ENCODE measurements at places on chromosomes 12 and 14.

DNA sequence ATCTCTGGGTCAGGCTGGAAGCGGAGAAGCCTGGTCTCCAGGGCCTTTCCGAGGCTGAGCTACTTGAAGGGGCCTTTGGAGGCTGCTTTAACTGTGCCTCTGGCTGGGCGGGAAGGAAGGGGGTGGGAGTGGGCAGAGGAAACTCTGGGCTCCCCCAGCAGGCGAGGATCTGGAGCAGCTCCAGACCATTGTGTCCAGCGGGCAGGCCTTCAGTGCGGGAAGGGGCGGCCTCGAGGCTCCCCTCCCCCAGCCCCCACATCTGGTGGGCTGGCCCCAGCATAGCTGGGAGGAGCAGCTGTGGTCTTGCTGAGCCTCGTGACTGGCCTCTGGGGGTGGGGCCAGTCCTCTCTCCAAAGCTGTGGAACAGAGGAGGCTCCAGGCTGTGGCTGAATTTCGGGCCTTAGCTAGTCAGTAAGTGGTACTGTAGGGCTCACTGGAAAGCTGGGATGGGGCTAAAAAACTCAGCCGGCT, 3.4 kb downstream of the TAMALIN start:
- DNase-seq: no peak

- no peak for DNase-seq
Observed at GRCh38 chr14:59664741-59665140, 88.1 kb upstream of the CCDC175 start.

DNA sequence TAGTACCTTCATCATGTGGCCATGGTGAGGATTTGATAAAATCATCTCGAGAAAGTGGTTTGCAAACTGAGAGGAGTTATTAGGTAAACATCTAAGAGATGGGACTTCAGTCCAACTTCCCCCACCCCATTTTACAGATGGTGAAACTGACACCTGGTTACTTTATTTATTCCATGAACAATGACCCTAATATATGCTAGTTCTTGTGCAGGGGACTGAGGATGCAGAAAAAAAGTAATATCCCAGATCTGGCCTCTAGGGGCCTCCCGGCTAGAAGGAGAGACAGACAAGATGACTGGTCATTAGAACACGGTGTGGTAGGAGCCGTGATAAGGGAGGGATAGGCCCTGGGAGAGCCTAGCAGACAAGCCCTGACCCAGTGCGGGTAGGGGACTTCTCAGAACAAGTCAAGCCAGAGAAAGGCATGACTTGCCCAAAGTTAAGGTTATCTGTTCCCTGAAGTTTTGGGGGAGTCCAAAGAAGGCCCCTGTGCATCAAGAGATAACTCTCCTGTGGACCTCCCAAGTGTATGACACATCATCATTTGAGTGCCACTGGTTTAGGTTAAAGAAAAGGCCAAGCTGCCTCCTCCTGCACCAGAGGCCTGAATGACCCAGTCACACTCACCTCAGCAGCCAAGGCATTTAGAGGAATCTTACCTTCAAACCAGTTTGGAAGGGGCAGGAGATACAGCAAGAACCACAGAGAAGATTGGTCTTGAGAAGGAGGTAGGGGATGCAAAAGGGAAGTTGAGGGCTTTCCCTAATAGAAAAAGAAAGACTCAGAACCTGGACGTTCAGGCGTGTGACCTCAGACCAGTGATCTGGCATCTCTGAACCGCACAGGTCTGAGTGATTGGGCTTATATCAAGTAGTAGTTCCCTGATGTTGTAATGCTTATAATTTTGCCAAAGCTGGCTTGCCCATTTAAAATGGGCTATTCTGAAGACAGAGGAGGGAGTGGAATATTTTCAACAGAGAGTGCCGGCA, 1.6 kb downstream of the CMKLR1 start:
- DNase-seq: no peak

GRCh38 chr12:108046135-108046534, 83.0 kb upstream of the WSCD2 start:
- no peak for DNase-seq

DNA sequence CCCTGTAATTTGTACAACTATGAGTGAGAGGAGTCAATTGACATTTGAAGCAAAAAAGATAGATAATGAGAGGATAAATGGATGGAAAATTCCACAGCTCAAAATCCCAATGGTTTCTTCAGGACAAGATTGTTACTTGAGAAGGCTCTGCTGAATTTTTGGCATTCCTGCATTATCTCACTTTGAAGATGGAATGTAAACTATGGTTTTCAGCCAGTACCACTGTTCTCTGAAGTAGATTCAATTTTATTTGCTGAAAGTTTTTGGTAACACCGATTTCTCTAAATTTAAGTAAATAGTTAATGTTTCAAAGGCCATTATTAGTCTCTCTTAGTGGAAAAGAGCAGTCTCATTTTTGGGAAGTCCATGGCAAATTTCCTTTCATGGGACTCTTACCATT, 121.9 kb upstream of the SLC38A2 start:
- DNase-seq: no peak

DNA sequence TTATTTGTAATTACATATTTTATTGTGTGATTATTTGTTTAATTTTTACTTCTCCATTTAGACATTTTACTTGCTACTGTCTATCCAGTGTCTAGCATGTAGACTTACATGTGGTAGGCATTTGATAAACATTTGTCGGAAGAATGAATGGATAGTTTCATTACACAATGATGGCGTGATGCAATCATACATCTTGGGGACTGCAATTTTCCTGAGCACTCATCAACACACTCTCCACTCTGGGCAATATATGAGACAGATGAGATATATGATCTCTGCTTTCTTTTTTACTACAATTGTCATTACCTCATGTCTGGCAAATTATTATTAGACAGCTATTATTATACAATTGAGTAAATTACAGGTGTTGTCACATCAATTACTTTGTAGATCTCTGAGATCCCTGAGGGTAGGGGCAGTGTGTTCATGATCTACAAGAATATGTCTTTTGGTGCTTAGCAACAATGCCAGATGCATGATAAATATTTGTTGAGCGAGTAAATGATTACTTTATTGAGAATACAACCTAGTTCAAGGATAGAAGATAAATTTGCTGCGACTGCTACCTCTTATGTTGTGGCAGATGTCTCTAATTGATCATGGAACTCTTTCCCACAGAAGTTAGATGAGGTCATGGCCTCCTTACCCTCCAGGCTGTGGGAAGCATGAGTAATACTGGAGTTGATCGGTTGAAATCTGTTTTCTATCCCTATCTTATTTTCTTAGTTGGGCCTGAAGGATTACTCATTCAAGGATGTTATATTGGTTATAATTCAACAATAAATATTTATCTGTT, 416.0 kb downstream of the LRIG3 start:
- no peak for DNase-seq

DNA sequence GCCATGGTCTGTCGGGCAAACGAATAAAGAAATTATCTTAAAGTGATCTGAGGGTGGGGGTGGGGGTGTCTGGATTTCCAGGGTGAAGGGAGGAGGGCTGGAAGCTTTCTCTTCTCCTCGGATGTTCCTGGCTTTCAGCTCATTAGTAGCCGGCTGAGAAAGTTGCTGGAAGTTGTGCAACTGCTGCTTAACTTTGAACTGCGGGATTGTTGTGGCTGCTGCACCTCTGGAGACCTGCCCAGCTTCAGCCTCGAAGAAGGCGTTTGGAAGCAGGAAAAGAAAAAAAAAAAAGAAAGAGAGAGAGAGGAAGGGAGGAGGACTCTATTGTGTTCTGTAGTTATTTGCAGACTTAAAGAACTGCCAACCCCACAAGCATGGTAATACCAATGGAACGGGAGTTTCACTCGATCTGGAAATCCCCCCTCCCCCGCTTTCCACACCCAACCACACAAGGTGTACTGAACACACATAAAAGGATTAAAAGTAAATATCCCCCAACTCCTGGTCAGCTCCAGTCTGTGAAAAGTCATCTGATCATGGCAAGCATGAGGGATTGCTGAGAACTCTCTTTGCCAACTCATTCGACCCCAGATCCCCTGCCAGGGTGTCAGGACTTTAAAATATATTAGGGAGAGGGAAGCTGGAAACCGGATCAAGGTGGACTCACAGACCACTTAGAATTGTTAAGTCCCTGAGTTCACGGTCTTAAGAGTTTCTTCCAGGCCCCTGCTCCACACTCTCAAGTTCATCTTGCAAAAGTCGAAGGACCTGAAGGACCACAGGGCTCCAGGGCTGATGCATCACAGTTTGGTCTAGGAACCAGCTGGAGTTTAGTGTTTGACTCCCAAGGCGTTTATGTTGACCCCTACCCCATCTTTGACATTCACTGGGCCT, at the start of gene RASSF9:
Gene RASSF9 (minus strand): TSS at position 213 of the 894 bp plus-strand sequence. CDS start 208 bp downstream, at position 5.
- no peak for DNase-seq
